ENCODE measurements at places on chromosomes 7 and 10.

GRCh38 chr7:83921941-83922607 is 272.5 kb downstream of the SEMA3A start:
- DNase-seq: no peak

- DNase-seq: no peak
Observed at GRCh38 chr10:12636571-12636970, 287.2 kb downstream of the CAMK1D start.

DNA sequence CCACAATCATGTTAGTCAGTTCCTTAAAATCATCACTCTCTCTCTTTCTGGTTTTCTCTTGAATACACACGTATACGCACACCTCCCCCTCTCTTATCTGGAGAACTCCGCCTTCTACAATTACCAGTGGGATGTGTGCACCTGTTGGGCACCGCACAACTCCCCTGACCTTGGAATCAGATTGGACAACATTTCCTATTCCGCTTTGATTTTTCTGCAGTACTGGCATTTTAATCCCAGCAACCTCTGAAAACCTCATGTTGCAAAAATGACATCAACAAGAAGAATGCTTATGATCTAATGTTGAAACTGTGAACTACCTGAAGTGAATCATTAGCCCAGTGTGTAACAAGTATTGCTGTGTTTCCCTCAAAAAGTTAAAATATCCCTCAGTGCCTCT is 109.6 kb downstream of the KIAA1217 start:
- DNase-seq: no peak

GRCh38 chr7:128402356-128402755 is 7.4 kb downstream of the IMPDH1 start:
- no peak for DNase-seq

DNA sequence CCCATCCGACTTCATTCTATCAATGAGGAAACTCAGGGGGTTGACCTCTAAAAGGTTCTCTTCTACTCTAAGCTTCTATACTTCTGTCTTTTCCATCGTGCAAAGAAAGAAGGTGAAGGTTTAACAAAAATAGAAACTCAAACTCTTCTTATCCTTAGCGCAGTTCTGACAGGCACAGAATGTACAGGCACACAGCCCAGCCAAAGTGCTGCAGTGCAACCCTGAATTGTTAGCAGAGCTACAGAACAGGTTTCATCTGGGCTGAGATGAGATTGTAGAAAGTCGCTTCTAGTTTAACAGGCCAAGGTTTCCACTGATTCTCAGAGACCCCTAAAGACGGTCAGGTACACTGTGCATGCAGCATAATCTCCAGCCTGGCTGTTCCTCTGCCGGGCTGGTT is 79.3 kb upstream of the AFAP1L2 start:
- DNase-seq: no peak

- DNase-seq: no peak
Observed at GRCh38 chr10:101224910-101225823, 4.1 kb downstream of the LBX1 start.

DNA sequence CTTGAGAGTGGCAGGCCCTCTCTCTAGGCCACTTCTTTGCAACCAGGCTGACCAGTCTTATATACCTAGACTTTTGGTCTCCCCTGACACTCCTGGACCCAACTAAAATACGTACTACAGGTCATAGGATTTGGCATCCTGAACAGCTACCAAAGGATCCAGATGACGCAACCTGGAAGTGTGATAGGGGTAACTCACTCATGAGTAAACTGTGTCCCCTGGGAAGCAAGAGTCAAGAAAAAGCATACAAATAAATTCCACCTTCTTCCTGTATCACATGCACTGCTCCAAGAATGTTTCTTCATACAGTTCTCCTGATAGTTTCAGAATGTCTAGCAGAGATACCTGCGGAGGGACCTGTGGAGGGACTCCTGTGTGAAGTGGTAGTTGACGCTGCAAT is 172.3 kb downstream of the MDFIC start:
- DNase-seq: no peak

DNA sequence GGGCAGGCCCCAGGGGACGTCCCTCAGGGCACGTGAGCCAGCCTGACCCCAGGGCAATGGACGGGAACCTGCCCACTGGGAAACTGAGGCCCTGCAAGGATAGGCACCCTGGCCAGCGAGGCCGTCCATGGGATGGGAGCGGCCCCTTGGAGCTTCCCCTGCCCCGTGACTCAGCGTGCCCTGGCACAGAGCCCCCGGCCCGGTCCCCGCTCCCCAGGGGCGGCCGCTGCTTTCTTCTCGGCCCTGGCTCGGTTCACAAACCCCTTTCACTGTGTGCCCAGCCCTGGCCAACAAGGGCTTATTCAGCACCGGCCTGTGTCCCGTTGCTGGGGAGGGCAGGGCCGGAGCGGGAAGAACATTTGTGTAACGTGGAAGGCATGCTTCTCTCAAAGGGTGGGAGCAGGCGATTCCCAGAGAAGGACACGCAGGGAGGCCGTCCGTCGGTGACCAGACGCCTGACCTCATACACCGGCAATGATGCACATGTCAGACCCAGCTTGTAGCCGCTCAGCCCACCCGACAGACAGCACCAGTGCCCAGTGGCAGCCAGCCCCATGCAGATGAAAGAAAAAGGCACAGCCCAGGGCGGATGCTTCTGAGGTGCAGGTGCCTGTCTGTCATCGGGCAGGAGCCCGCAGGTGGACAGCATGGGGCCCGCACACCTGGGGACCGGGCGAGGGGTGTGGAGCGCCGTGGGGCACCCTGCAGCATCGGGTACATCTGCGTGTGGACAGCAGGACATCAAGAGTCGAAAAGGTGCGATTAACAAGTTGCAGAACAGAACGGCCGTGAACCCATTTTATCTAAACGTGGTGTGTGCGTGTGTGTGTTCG is 94.5 kb downstream of the PDGFA start:
- peak; percentile 46 for DNase-seq

DNA sequence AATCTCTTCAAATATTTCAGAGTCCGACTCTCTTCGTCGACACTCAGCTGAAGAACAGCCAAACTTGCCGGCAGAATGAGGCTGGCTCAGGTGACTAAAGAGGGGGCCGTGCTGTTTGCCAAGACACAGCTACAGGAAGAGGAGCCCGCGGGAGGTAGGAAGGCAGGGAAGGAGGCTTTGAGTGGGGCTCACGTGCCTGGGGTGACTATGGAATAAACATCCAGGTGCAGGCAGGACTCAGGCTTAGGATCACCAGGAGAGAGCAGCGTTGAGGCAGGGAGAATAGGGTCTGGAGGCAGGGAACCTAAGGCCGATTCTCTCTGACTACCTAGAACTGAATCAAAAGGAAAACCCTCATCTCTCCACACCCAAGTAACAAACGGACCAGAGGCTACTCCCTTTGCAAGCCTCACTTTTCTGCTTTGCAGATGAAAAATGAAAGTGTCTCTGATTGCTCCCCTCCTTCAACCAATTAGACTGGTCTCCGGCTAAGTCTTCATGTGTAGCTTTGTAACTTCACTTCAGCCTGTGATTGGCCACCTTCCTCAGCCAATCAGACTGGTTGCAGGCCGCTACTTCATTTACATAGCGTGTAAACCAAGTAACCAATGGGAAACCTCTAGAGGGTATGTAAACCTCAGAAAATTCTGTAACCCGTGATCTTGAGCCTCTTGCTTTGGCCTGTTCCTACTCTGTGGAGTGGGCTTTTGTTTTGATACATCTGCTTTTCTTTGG is 19.7 kb upstream of the BNIP3 start:
- DNase-seq: no peak
